ENCODE measurements at places on chromosomes 3 and 15.

GRCh38 chr3:19947549-19948225 lies 790 bp downstream of the RAB5A start:
- peak; percentile 49 for DNase-seq

- DNase-seq = no peak
Observed at GRCh38 chr3:58317811-58318210, 11.5 kb downstream of the HTD2 start.

- DNase-seq = no peak
Observed at GRCh38 chr3:12935023-12935860, 93.9 kb upstream of the RPL32 start.

- peak; percentile 15 for DNase-seq
Observed at GRCh38 chr3:53525765-53526703, 31.6 kb downstream of the CACNA1D start.

DNA sequence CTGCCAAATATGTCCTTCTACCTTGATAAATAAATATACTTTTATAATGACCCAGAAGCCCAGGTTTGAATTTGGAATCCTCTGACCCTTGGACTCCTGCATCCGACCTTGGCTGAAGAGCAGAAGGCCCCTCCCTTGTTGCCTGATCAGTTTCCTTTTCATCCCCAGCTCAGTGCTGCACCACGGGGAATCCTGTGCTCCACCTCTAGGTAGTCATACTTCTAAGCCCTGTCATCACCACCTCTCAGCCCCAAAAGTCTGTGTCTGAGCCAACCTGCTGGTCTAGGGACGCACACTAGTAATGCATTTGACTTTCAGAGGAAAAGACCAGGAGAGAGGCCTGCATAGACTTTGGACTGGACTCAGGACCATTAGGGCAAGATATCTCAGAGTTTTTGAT lies 310.6 kb downstream of the NLGN1 start:
- no peak for DNase-seq

DNA sequence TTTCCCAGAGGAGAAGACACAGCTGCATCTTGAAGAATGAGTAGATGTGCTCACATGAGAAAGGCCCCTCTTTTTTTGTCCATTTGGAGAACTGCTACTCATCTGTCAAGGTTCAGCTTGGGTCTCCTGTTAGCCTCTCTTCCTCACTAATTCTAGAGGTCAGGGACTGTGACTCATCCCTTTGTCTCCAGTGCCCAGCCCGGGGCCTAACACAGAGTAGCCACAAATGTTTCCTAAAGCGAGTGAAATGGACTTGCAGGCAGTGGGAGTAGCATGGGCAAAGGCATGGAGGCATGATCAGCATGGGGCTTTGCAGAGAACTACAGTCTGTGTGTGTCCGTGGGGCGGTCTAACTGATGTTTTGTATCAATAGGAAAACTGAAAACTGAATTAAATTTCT lies 33.9 kb upstream of the MRPS22 start:
- DNase-seq = no peak

GRCh38 chr15:22916606-22917350 lies 63.4 kb downstream of the CYFIP1 start:
- DNase-seq = no peak

DNA sequence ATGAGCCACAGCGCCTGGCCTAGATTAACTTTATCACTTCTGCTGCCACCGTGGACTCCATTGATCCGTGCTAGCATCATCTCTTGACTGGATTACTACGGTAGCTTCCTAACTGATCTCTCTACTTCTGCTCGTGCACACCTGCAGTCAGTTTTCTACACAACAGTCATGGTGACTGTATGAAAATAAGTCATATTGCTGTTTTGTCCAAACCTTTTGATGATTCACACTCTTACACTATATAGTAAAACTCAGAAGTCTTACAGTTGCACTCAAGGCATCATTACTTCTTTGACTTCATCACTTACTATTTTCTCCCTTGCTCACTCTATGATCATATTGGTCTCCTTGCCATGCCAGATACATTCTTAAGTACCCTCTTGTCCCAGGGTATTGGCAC lies 10.1 kb downstream of the PDCD6IP start:
- no peak for DNase-seq

DNA sequence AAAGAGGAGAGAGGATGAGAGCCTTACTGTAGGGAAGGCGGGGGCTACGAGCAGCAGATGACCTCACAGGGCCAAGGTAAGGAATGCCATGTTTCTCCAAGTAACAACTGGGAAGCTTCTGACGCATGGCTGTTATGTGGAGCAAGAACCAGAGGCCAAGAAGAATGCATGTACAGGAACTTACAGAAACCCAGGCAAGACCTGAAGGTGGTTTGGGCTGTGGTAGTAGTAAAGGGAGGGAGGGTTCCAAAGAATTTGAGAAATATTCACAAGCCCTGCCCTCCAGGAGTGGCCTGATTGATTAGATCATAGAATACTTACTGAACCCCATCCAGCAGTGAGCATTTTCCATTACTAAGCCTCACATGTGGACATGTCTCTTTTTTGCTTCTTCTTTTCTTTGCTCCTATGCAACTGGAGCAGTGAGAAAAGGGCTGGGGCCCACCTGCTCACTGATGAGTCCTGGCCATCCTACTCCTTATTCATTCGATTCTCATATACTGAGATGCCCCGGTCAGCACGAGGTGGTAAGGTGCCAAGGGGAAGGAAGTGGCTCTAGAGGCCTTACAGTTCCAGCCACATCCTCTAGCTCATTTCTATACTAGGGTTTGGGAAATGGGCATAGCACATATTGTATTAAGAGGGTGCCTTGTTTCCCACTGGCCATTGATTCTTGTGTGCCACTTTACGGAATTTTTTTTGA lies 8.3 kb upstream of the SLC12A8 start:
- no peak for DNase-seq

DNA sequence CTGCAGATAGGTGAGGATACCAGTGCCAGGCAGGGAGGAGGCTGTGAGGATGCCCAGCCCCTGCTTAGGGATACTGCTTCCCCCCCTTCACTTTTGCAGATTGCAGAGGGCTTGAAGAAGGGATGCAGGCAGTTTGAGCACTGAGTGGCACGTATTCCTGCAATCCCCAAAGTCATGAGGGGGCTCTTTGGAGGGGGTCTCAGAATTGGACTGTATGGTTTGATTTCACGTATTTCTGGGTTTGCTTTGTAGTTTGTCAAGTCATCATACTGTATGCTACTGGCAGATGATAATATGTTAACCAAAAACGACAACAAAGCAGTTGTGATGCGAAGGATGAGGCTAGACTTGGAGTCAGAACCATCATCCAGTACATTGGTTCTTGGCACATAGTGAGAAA lies 28.1 kb downstream of the CHST14 start:
- DNase-seq = no peak

GRCh38 chr15:45402955-45403877 lies 24.9 kb upstream of the GATM start:
- peak; percentile 30 for DNase-seq

DNA sequence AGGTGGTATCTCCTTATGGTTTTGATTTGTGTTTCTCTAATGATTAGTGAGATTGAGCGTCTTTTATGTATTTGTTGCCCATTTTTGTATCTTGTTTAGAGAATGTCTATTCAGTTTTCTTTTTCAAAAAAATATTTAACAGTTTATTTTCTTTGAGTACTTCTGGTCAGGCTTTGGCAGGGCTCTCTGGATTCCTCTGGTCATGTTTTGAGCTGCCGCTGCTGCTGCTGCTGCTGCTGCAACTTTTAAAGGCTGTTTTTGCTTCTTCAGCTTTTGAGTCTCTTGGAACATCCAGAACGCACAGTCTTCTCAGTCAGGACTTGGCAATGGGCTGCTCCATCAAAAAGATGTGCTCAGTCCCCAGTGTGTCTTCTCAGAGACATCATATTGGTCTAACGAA lies 40.1 kb downstream of the REC114 start:
- no peak for DNase-seq

- no peak for DNase-seq
Observed at GRCh38 chr3:64353226-64353625, 128.0 kb upstream of the PRICKLE2 start.

- peak; percentile 39 for DNase-seq
Observed at GRCh38 chr3:191329654-191330529, at the start of gene UTS2B. Gene UTS2B (minus strand): TSS chr3:191330526. CDS start chr3:191282189, 48,337 bp downstream.

DNA sequence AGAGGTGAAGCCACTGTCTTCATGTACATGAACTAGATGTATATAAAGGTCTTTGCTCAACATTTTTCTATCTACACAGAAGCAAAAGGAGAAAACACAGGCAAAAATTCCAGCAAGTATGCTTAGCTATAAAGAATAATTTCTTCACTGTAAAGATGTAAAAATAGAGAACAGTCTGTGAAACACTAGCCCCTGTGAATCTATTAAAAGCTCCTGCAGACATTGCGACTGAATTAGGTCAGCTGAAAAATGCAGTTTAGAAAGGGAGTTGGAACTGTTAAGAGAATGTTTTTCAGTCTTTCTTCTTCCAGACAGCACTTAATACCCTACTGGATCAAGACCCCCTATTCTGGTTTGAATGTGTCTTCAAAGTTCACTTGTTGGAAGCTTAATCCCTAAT lies 291.5 kb downstream of the KBTBD8 start:
- no peak for DNase-seq

DNA sequence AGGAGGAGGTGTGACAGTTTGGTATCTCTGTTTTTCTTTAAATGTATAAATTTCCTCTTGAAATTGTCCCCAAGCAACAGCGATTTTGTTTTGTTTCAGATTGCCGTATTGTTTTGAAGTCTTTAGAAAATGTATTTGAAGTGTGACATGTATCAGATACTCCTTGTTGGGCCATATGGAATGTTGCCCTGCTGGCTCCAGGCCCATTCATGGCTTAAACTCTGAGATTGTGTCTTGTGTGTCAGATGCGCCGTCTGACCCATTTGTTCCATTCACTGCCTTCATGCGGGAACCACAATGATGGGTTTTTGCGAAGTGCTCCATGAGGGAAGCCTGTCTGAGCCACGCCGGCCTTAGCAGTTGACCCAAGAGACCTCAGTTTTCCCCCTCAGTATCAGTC lies 75.2 kb upstream of the ADAMTSL3 start:
- DNase-seq = no peak

DNA sequence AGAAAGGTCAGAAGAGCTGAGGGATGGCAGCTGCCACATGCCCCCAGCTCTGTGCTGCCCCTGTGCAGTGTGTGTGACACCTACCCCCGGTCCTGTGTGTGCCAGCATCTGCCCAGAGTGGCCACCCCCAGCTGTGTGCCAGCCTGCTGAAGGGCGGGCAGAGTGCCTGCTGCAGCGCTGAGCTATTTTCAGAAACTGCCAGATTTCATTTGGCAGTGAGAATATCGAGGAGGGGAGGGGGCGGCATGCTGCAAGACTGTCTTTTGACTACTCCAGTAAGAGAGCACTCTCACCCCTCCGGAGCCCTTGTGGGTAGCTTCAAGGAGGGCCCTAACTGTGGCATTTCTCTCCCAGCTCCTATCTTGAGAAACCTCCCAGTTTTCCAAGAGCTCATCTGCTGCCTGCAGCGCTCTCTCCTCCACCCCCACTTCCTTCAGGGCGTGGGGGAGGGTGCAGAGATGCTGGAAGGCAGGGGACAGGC lies 25.2 kb upstream of the DOCK3 start:
- no peak for DNase-seq

- peak; percentile 94 for DNase-seq
Observed at GRCh38 chr3:4752201-4753072, 226.8 kb upstream of the BHLHE40 start.

- no peak for DNase-seq
Observed at GRCh38 chr15:29550834-29551465, 271.3 kb downstream of the TJP1 start.

- DNase-seq = peak; percentile 92
Observed at GRCh38 chr3:52240059-52240885, 1.3 kb upstream of the TWF2 start.

DNA sequence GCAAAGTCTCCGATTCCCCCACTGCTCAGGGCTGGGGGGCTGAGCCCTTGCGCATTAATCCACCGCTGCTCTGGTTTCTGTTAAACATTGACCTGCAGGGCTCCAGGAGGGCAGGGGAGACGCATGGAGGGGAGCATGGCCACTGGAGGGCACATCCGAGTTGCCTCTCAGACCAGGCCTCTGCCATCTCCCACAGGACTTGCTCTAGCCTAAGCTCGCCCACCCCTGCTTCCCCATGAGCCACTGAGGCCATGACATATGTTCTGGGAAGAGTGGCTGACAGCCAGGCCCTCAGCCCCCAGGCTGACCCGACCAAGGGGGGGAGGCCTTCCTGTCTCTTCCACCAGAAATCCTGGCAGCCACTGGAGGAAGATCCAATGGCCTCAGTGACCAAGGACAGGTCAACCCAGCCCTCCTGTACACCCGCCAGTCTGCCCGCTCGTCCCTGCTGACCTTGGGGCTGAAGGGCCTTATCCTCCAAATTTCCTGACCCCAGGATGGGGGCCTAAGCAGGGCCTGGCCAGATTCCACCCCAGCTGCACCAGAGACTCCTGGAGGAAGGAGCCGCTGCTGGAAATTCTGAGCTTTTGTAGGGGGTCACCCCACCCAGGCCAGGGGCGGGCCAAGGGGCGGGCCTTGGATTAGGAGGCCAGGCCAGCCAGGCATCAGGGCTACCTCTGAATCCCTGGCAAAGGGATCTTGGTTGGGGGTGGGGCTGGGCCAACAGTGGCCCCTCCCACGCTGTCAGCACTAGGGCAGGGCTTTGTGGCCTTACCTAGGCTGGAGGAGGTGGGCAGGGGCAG lies at the start of gene HYAL1:
Gene HYAL1, minus strand, starts transcription at position 562 of the 803 bp plus-strand sequence. CDS start 618 bp downstream, outside the sequence.
- peak; percentile 94 for DNase-seq

GRCh38 chr3:195551381-195551978 lies 8.4 kb upstream of the PPP1R2 start:
- DNase-seq = no peak

- no peak for DNase-seq
Observed at GRCh38 chr3:31188112-31188511, 293.7 kb upstream of the GADL1 start.

DNA sequence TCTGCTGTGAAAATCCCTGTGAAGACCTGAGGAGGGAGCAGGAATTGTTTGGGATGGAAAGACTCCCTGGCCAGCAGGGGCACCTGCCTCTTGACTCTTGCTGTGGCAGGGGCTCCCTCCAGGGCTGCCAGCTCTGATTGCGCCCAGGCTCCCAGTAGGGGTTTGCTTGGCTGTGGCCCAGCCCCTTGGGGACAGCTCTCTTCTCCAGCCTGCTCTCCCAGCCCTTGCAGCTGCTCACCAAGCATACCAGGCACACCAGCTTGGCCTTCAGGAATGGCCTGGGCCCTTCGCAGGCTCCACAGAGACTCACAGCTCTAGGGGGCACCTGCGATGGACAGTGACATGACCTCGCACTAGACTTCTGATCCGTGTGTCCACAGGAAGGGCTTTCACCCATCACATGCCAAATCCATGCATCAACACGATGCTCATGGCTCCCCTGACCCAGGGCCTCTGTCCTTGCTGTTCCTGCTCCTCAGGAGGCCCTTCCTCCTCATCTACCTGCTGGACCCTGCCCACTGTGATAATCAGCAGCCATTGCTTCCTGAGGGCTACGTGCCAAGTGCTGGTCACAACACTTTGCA lies 61.8 kb downstream of the SCN5A start:
- peak; percentile 4 for DNase-seq

DNA sequence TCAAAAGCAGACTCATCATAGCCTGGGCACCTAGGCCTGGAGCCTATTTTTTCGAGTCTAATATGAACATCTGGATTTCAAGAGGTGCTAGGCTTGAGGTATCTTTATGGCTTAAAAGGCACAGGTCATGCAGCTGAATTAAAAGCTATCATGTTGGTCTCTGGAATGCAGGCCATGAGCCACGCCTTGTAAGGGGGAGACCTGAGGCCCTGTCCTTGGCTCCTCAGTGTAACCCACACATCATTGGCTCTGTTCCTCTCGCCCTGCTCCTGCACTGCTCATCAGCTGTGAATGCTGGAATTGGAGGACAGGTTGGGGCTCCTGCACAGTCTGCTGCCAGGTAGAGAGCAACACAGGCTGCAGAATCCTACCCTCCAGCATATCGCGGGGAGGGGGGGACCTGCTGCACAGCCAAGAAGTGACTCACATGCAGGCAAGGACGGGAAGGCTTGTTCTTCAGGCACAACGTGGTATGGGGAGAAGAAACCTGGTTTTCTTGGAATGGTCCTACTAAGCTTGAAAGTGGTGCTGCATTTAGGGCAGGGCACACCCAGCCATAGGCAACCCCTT lies 146.0 kb downstream of the CHST2 start:
- DNase-seq = no peak
